ENCODE measurements at places on chromosomes 7 and 10.
A peak's percentile ranks its signal among the peaks of the same experiment; 100 is the strongest.

GRCh38 chr10:7417807-7418206 lies 7.0 kb upstream of the SFMBT2 start:
- DNase-seq, result no peak

- DNase-seq, result peak; percentile 52
Measured at GRCh38 chr10:47340608-47341170, 7.5 kb upstream of the RBP3 start.

GRCh38 chr7:45977256-45977780 lies 56.2 kb upstream of the IGFBP3 start:
- DNase-seq, result no peak

GRCh38 chr7:135645296-135645904 lies 16.9 kb upstream of the STMP1 start:
- DNase-seq, result no peak

GRCh38 chr7:41984888-41985287 lies 252.1 kb downstream of the GLI3 start:
- no peak for DNase-seq

- no peak for DNase-seq
Measured at GRCh38 chr7:138066954-138067394, 9.3 kb upstream of the AKR1D1 start.

- peak; percentile 56 for DNase-seq
Measured at GRCh38 chr10:80408242-80409101, at the start of gene PRXL2A. TSS of gene PRXL2A (plus strand) at chr10:80408551. CDS start at chr10:80420468, 11,917 bp downstream.

GRCh38 chr10:86141896-86142295 lies 224.7 kb downstream of the GRID1 start:
- no peak for DNase-seq

- DNase-seq, result no peak
Measured at GRCh38 chr10:123154711-123155505, 706 bp downstream of the BUB3 start.

DNA sequence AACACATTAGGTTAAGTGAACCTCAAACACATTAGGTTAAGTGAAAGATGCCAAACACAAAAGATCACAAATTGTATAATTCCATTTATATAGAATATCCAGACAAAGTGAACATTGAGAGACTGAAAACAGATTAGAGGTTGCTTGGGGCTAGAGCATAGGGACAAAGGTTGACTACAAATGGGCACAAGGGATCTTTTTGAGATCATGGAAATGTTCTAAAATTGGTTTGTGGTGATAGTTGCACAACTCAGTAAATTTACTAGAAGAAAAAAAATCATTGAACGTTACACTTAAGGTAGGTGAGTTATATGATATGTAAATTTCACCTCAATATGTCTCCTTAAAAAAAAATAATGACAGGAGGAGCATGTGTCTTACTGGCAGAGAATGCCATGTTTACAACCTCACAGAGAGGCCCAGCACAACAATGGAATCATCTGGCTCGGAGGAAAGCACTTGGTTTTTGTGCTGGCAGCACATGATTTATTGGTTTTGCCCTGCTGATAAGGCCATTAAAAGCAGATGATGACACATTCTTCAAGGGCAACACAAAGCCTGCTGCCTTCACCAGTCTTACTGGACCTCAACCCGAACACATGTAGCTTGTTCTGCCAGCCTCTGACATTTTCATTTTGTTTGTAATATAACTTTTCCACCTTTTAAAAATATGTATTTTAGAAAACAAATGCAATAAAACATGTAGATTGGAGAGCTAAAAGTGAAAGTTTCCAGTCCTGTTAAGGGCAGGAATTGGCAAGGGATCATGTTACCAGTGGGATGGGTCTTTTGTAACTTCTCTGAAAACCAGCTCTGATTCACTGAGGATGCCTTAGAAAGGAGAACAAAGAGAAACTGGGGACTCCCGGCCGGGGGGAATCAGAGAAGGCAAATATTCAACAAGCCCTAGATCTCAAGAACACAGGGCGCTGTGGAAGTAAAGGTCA lies 11.9 kb upstream of the LMOD2 start:
- DNase-seq, result no peak

GRCh38 chr7:127264219-127264618 lies 11.5 kb upstream of the GRM8 start:
- DNase-seq, result no peak

- no peak for DNase-seq
Measured at GRCh38 chr7:118054529-118054928, 129.4 kb upstream of the LSM8 start.

GRCh38 chr7:158710651-158711102 lies 6.1 kb upstream of the NCAPG2 start:
- DNase-seq, result no peak

GRCh38 chr7:50092579-50093491 lies at the start of gene ZPBP:
TSS of gene ZPBP (minus strand) at chr7:50093246. CDS start at chr7:50093194, 52 bp downstream.
- DNase-seq, result peak; percentile 25

- no peak for DNase-seq
Measured at GRCh38 chr7:28739128-28739527, 219.0 kb downstream of the TRIL start.

- DNase-seq, result no peak
Measured at GRCh38 chr10:117725993-117726392, 183.4 kb downstream of the EMX2 start.

DNA sequence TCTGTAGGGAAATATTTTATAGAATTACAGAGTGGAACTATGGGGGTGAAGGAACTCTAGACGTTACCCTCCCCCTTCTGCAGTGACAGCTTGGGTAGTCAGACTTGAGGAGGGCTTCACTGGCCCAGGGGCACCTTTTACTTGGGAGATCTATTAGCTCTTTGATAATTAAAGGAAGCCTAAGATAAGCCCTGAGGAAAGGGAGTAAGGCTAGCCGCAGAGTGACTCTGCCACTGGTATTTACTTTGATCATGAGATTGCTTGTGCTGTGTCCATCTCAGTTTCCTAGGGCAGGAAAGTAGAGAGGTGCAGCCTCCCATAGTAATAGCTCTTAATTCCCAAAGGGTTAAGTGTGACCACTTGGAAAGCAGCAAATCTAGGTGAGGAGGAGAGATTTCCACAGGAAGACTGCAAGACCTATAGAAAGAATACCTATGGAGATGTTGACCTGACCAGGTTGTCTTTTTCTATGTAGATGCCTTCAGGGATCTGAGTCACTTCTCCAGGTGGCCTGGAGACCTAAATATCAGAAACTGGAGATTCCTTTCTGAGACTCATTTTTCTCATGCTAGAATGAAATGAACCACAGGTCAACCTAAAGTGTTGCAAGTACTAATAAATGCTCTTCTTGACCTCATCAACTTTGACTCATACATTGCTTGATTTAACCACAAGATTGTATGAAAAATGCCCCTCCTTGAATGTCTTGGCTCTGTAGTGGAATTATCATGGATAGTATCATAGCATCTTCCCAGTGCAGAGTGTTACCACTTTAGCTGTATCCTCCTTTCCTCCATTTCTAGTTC lies 447.3 kb upstream of the GHITM start:
- no peak for DNase-seq

DNA sequence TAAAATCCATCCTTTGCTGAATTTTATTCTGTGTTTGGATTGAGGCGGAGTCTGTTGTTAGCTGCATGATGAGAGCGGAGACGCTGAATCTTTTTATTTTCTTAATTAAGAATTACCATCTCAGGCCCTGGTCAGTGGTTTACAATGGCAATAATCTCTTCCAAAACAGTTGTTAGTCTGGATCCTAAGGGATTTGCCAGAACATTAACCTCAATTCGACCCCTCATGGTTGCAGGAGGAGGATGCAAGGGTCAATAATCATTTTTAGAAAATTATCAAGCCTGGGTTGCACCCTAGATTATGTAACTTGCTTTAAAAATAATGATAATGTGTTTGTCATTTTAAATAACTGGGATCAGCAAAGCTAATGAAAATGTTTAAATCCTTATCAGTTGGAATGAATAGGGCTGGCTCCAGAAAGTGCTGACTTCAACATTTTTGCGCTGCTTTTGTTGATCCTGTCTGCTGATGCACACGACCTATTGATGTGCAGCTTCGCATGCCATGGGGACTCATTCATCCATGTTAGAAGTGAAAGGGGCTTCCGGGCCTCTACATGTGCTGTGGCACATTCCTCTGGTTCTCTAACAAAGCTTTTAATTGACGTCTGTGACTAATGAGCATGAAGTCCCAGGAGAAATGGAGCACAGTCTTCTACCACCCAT lies 80.7 kb upstream of the KIAA1217 start:
- DNase-seq, result no peak

DNA sequence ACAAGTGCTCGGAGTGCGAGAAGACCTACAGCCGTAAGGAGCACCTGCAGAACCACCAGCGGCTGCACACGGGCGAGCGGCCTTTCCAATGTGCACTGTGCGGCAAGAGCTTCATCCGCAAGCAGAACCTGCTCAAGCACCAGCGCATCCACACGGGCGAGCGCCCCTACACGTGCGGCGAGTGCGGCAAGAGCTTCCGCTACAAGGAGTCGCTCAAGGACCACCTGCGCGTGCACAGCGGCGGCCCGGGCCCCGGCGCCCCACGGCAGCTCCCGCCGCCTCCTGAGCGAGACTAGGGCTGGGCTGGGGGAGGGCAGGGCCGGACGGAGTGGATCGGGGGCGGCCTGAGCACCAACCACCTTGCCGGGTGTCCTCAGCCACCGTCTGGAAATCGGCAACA lies 15.1 kb upstream of the ZNF212 start:
- no peak for DNase-seq

- no peak for DNase-seq
Measured at GRCh38 chr7:27117887-27118491, 12.6 kb downstream of the HOXA4 start.

DNA sequence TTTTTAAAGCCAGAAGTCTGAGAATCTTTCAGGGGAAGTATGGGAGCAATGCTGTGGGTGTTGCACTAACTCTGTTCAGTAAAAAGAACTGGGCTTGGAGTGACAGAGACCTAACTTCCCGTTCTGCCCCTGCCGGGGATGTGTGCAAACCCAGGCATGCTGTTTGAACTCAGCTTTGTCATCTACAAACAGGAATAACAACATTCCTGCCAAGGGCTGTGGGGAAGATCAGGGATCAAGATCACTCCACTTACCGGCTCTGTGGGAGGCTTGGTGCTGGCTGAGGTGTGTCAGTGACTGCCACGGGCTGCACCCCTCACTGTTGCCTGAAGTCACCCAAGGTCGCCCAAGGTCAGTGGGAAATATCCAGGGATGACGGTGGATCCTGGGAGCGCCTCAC lies 23.1 kb upstream of the DRGX start:
- no peak for DNase-seq

GRCh38 chr7:36490419-36490830 lies 100.8 kb downstream of the ANLN start:
- DNase-seq, result no peak

- no peak for DNase-seq
Measured at GRCh38 chr7:32479574-32480200, 10.5 kb downstream of the LSM5 start.
